ENCODE measurements at places on chromosomes 4 and X. TPM values are rescaled to one million over a fixed set of nuclear protein-coding genes. Genes with fewer than 3 reads are reported as not detected.

The CRMP1 gene
- polyA plus RNA-seq, result 0.10 TPM

The FAM47A gene
- polyA plus RNA-seq, result not detected

The GATA1 gene
- polyA plus RNA-seq, result 0.03 TPM

The GPRASP1 gene
- 0.89 TPM for polyA plus RNA-seq

- DNase-seq, result no peak
- H3K4me3 ChIP-seq, result no peak overlapping the region
- no peaks in the 10 kb centered on the region for H3K36me3 ChIP-seq
Measured at GRCh38 chr4:7539186-7539585, 104.5 kb upstream of the PSAPL1 start.

DNA sequence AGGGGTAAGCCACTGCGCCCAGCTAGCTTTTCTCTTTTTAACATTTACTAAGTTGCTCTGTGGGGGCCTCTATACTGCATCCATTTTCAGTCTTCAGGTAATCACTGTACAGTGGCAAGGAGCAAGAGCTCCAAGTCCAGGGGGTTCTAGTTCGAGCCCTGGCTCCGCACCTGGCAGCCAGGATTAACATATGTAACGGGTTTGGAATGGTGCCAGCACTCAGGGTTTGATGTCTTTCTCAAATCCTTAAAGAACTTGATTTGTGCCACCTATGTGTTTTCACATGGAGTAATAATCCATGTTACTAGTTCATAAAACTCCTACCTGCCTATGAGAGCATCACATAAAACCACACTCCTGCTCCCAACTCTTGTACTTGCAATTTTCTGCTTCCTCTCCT lies 4.5 kb downstream of the GRPEL1 start:
- no peak for DNase-seq
- H3K27me3 ChIP-seq, result no peaks in the 10 kb centered on the region
- H3K4me1 ChIP-seq, result peaks cover 14% of the 10 kb centered on the region
- no peak overlapping the region for H3K27ac ChIP-seq

GRCh38 chr4:1730532-1731135 lies 9.3 kb downstream of the TACC3 start:
- H3K27me3 ChIP-seq, result no peaks in the 10 kb centered on the region
- H3K4me3 ChIP-seq, result no peak overlapping the region
- no peak overlapping the region for H3K27ac ChIP-seq
- DNase-seq, result no peak
- H3K4me1 ChIP-seq, result no peaks in the 10 kb centered on the region
- H3K36me3 ChIP-seq, result peaks cover 4% of the 10 kb centered on the region

DNA sequence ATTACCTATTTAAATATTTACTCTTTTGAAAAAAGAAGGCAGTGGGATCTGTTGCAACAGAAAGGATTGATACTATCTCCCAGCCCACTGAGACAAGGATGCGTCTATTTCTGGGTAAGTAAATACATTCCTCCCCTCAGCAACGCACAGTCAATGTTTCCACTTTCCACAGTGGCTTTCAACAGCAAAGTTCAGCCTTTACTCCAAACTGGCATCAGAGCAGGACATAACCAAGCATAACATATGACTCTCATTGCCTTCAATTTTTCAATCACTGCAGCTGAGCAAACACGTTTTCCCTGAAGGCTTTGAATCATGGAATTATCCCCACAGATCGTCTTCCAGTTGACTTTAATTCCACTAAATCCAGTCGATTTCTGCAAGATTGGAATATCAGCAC lies 160.3 kb upstream of the FRG1 start:
- DNase-seq, result no peak
- no peaks in the 10 kb centered on the region for H3K4me1 ChIP-seq
- no peak overlapping the region for H3K4me3 ChIP-seq

- H3K4me1 ChIP-seq, result no peaks in the 10 kb centered on the region
- H3K27ac ChIP-seq, result no peak overlapping the region
- no peaks in the 10 kb centered on the region for H3K36me3 ChIP-seq
Measured at GRCh38 chr4:89158884-89159503, 47.7 kb downstream of the TIGD2 start.

GRCh38 chr4:1592709-1593417 lies 91.2 kb downstream of the FAM53A start:
- H3K4me1 ChIP-seq, result no peaks in the 10 kb centered on the region
- no peak overlapping the region for H3K4me3 ChIP-seq
- H3K27me3 ChIP-seq, result no peaks in the 10 kb centered on the region
- peak; percentile 39 for DNase-seq
- no peak overlapping the region for H3K27ac ChIP-seq

- DNase-seq, result no peak
- no peak overlapping the region for H3K4me3 ChIP-seq
- no peak overlapping the region for H3K27ac ChIP-seq
- H3K36me3 ChIP-seq, result no peaks in the 10 kb centered on the region
- no peaks in the 10 kb centered on the region for H3K4me1 ChIP-seq
Measured at GRCh38 chrX:9438933-9439494, 25.8 kb upstream of the TBL1X start.

- no peaks in the 10 kb centered on the region for H3K27me3 ChIP-seq
- H3K4me3 ChIP-seq, result no peak overlapping the region
- no peak overlapping the region for H3K27ac ChIP-seq
- DNase-seq, result no peak
Measured at GRCh38 chr4:148162991-148163390, 279.2 kb downstream of the NR3C2 start.

DNA sequence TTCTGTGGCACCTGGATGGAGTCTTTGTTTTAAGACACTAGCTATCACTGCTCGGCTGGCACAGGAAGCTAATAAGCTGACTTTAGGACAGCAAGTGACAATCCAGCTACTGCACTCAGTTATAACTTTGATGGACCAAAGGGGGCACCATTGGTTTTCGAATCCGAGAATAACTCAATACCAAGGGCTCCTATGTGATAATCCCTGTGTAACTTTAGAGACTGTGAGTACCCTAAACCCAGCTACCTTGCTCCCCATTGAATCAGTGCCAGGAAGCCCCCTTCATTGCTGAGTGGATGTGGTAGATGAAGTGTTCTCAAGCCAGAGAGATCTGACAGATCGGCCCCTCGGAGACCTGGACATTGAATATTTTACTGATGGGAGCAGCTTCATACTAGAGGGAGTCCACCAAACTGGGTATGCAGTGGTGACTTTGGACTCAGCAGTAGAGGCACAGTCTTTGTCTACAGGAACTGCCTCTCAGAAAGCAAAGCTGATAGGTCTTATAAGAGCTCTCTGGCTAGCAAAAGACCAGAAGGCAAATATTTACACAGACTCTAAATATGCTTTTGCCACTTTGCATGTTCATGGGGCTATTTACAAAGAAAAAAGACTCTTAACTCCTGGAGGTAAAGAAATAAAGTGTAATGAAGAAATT lies 35.5 kb upstream of the UGT2B7 start:
- no peak overlapping the region for H3K27ac ChIP-seq
- H3K27me3 ChIP-seq, result no peaks in the 10 kb centered on the region
- no peak overlapping the region for H3K4me3 ChIP-seq
- H3K36me3 ChIP-seq, result no peaks in the 10 kb centered on the region
- H3K4me1 ChIP-seq, result no peaks in the 10 kb centered on the region

- H3K27ac ChIP-seq, result no peak overlapping the region
- no peak overlapping the region for H3K4me3 ChIP-seq
- DNase-seq, result no peak
- no peaks in the 10 kb centered on the region for H3K4me1 ChIP-seq
- no peaks in the 10 kb centered on the region for H3K36me3 ChIP-seq
Measured at GRCh38 chr4:116881077-116881476, 204.3 kb downstream of the TRAM1L1 start.

- H3K27me3 ChIP-seq, result peaks cover 3% of the 10 kb centered on the region
- H3K4me1 ChIP-seq, result peaks cover 10% of the 10 kb centered on the region
- no peaks in the 10 kb centered on the region for H3K36me3 ChIP-seq
- H3K4me3 ChIP-seq, result no peak overlapping the region
- no peak for DNase-seq
Measured at GRCh38 chrX:132843363-132843762, 115.1 kb downstream of the HS6ST2 start.

- no peaks in the 10 kb centered on the region for H3K4me1 ChIP-seq
- no peak overlapping the region for H3K27ac ChIP-seq
- H3K27me3 ChIP-seq, result no peaks in the 10 kb centered on the region
- no peak for DNase-seq
- no peak overlapping the region for H3K4me3 ChIP-seq
Measured at GRCh38 chr4:21090094-21090666, 389.9 kb downstream of the PACRGL start.

DNA sequence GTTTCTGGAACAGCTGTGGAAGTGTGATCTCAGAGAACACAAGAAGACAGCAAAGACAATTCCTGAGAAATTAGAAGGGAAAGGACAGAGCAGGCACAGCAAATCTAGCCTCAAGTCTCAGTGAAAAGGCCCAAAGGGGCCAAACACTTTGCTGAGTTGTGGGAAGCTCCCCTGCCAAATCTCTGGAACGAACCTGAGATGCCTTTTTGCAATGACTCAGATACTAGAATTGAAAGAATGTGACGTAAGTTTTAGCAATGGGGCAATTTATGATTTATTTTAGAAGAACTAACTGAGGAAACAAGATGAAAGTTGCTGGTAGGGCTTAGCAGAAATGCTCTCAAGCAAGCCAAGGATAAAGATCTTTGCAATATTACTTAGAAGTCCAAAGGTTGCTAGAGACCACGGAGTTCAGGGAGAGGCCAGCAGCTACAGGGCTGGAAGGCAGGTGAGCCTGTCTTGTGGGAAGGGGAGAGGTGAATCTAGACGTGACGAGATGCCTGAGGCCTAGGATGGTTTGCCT lies 92.8 kb downstream of the AMELX start:
- H3K27ac ChIP-seq, result peak overlapping the region; percentile 13
- DNase-seq, result peak; percentile 57
- no peak overlapping the region for H3K4me3 ChIP-seq

DNA sequence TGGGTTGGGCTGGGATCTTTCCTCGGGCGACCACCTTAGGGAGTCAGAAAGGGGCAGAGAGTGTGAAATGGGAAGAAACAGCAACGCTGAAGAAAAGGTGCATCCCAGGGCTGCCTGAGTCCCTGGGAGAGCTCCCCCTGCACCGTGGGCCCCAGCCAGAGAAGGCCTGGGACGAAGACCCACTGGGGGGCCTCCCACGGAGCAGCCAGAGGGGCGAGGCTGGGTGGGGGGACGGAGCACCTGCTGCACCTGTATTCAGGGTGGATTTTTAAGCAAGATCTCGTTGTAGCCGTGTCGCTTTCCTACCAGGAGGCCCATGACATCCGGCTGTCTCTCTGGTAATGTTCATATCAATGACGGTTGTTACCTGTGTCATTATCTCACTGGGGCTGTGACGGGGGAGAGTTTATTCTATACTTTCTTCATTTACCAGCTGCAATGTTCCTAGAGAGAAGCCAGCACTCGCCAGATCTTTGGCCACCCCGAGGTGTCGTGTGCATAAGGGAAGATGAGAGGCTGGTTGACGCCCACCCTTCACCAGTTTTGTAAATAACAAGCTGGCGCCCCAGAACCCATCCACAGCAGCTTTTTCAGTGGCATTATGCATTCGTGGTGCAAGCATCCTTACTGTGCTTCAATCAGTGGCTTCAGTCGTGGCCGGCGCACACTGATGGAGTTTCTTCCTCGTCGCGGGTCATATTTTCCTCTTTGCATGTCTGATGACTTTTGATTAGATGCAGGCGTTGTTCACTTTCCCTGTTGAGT lies 5.6 kb upstream of the PCGF3 start:
- H3K4me3 ChIP-seq, result no peak overlapping the region
- no peak for DNase-seq
- no peaks in the 10 kb centered on the region for H3K27me3 ChIP-seq
- H3K4me1 ChIP-seq, result no peaks in the 10 kb centered on the region
- H3K27ac ChIP-seq, result no peak overlapping the region
- H3K36me3 ChIP-seq, result no peaks in the 10 kb centered on the region

GRCh38 chr4:124708517-124709300 lies 3.8 kb downstream of the ANKRD50 start:
- peak overlapping the region; percentile 83 for H3K4me3 ChIP-seq
- H3K27ac ChIP-seq, result no peak overlapping the region
- no peak for DNase-seq
- H3K27me3 ChIP-seq, result no peaks in the 10 kb centered on the region

DNA sequence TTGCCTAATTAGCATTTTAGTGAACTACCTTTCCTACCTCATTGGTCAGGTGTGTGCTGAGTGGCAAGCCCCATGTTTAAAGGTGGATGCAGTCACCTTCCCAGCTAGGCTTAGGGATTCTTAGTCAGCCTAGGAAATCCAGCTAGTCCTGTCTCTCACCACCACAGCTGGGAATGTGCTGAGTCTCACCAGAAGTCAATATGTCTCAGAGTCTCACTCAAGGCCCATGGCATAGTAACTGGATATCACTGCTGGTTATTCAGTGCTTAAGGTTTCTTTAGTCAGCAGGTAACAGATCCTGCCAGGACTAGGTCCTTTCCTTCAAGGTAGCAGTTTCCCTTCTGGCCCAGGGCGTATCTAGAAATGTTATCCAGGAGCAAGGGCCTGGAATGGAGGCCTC lies 136.5 kb downstream of the COX18 start:
- H3K27ac ChIP-seq, result no peak overlapping the region
- DNase-seq, result no peak
- H3K4me1 ChIP-seq, result no peaks in the 10 kb centered on the region
- H3K4me3 ChIP-seq, result no peak overlapping the region

DNA sequence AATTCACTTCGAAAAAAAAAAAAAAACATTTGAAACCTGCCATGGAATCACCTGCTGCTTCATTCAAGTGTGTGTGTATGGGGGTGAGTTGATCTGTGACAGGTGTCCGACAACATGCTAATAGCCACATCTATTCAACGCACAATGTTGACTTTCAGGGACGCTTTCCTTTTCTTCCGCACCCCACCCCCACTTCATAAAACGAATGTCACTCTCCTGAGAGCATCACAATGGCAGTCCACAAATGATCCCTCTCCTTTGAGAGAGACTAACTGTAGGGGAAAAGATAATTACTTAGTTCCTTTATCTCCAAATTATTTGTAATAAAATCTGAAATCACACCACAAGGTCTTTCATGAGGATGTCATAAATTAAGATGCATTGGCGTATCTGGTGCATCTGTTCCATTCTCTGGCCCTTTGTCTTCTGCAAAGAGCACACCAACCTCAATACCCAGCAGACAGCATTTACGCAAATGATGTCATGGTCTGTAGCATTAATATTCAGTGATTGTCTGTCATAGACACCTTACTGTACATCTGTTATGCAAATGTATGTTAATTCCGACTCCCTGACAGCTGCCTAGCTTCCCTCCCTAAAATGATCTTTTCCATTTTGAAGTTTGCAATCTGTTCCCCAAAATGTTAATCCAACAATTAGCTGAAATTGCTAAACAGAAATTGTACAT lies 640.0 kb upstream of the BOD1L1 start:
- no peaks in the 10 kb centered on the region for H3K27me3 ChIP-seq
- DNase-seq, result no peak
- H3K4me3 ChIP-seq, result no peak overlapping the region
- no peaks in the 10 kb centered on the region for H3K4me1 ChIP-seq
- no peaks in the 10 kb centered on the region for H3K36me3 ChIP-seq
- H3K27ac ChIP-seq, result no peak overlapping the region

DNA sequence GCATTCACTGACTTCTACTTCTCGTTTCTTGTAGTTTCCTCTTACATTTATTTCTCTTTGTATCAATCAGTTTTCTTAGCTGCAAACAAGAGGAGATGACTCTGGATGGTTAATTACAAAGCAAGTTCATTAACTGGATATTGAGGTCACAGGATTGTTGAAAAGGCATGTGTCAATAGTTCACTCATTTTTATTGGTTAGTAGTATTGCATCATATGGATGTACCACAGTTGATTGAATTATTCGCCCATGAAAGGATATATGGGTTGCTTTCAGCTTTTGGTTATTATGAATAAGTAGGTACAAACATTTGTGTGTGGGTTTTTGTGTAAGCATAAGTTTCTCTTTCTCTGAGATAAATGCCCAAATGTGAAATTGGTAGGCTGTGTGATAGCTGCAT lies 21.8 kb upstream of the ARHGEF6 start:
- H3K4me1 ChIP-seq, result no peaks in the 10 kb centered on the region
- peaks cover 6% of the 10 kb centered on the region for H3K36me3 ChIP-seq
- H3K4me3 ChIP-seq, result no peak overlapping the region
- H3K27me3 ChIP-seq, result no peaks in the 10 kb centered on the region
- DNase-seq, result no peak
- H3K27ac ChIP-seq, result no peak overlapping the region

All from psoas muscle (tissue), 8 donors.